ENCODE measurements at places on chromosomes 6 and 20.

DNA sequence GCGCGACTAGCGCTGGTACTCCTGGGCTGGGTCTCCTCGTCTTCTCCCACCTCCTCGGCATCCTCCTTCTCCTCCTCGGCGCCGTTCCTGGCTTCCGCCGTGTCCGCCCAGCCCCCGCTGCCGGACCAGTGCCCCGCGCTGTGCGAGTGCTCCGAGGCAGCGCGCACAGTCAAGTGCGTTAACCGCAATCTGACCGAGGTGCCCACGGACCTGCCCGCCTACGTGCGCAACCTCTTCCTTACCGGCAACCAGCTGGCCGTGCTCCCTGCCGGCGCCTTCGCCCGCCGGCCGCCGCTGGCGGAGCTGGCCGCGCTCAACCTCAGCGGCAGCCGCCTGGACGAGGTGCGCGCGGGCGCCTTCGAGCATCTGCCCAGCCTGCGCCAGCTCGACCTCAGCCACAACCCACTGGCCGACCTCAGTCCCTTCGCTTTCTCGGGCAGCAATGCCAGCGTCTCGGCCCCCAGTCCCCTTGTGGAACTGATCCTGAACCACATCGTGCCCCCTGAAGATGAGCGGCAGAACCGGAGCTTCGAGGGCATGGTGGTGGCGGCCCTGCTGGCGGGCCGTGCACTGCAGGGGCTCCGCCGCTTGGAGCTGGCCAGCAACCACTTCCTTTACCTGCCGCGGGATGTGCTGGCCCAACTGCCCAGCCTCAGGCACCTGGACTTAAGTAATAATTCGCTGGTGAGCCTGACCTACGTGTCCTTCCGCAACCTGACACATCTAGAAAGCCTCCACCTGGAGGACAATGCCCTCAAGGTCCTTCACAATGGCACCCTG, 1.6 kb downstream of the TPBG start:
- no peak for DNase-seq

- no peak for DNase-seq
Observed at GRCh38 chr6:57248311-57248895, 26.3 kb upstream of the RAB23 start.

DNA sequence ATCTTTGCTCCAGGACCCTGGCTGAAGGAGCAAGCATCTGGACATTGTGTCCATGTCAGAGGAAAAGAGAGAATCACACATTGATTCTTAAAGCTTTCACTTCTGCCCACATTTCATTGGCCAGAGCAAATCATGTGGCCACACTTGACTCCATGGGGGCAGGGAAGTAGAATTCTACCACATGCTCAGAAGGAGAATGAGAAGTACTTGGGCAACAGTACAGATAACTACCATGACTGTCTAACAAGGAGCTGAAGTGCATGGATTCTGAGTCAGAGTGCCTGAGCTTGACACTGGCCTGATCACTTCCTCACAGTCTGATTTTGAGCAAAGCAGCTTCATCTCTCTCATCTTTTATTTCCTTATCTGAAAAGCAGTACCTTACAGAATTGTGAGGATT, 38.6 kb downstream of the GHRH start:
- no peak for DNase-seq

GRCh38 chr6:157659536-157660271, 163.3 kb upstream of the SNX9 start:
- no peak for DNase-seq

DNA sequence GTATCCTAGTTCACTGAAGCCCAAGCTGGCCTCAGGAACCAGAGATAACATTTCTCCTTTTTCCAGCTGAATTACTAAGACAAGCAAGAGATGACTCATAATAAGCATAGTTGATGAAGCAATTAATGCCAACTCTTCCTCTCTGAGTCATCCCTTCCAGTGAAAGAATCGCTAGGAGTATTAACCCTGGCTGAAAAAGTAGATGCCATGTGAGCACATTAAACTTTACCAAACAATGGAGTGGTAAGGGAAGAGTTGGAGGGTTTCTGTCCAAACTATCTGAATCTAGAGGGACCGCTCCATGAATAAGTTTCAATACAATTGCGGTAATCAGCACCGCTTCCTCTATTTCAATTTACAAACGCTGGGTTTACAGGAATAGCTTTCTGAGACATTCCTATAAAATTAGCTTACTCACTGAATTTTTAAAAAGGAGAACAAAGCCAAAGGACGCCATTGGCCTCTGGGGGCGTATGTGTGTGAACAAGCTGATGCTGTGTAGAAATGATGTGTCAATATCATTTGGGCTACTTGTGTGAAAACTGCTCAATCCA, 48.3 kb downstream of the ATXN1 start:
- DNase-seq, result no peak

DNA sequence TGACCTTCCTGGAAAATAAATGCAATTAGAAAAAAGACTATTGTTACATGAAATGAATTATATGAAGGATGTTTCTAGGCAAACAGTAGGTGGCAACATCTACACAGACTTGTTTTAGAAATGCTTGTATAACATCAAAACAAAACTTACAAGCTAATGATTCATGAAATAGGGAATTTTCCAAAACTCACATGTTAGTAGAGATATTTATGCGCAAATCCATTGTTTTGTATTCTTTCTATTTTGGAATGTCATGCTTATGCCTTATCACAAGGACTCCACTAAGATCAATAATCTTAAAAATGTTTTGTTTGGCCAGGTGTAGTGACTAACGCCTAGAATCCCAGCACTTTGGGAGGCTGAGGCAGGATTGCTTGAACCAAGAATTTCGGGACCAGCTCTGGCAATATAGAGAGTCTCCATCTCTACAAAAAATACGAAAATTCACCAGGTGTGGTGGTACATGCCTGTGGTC, 32.3 kb upstream of the LGSN start:
- no peak for DNase-seq
